ENCODE measurements at places on chromosomes 2 and 18.
A peak's percentile ranks its signal among the peaks of the same experiment; 100 is the strongest.

DNA sequence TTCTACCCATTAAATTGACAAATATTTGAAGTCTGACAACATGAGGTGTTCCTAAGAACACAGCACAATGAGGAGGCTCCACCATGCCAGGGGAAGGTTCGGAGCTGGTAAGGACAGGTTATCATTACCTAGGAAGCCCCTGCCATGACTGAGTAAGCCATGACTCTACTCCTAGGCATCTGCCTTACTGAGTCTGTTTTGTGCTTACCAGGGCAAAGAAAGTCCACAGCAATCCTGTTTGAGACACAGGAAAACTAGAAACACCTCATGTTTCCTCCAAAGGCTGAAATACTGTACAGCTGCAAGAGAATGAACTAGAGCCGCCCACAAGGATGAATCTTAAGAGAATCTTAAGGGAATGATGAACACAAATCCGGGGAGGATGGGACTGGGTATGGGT is 11.6 kb downstream of the TGFBRAP1 start:
- DNase-seq, result no peak

DNA sequence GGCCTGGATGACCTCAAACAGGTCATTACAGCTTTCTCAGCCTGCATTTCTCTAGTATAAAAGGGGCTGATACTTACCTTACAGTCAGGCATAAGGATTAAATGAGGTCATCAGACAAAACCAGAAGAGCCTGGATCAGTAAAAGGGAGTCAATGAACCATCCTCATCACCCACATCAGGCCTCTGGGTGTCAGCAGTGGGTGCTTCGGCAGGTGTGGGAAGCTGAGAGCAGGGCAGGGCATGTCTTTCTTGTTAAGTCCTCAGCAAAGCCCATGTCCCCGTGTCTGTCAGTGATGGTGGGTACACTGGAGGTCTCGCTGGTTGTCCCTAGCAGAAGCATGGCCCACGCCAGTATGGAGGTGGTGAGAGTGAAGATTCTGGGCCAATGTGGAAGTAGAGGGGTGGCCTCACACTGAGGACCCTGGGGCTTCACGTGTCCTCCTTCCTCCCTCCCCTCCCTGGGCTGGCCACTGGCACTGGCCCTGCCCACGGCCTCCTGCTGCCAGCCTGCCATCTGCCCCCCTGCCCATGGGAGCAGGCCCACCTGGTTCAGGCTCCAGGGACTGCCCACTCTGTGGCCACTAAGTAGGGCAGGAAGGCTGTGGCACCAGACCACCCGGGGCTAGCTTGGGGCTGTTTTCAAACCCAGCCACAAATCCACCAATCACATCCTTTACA is 4.4 kb downstream of the ADRA2B start:
- no peak for DNase-seq

GRCh38 chr2:139380051-139380450 is 599.9 kb upstream of the NXPH2 start:
- DNase-seq, result no peak

GRCh38 chr2:137182071-137182470 is 416.7 kb downstream of the THSD7B start:
- no peak for DNase-seq

DNA sequence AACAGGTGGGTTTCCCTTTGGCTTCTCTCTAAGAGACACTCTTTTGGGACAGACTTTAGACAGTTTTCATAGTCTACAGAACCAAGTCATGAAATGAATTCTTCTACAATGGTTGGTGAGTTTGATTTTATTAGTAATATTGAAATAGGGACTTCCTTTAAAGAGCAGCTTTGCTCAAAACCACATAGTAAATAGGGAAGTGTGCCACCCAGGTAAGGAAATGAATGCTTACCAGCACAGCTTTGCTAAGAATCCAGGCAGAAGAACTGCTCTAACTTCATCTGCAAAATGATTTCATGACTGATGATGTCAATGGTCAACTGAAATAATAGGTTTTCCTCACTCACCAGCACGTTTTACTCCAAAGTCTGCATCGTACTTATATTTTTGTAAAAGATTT is 89.2 kb downstream of the NYAP2 start:
- no peak for DNase-seq

GRCh38 chr2:224938651-224939182 is 103.6 kb downstream of the DOCK10 start:
- no peak for DNase-seq

- no peak for DNase-seq
These were observed 90.0 kb downstream of the SEPTIN10 start for GRCh38 chr2:109523536-109524361.

DNA sequence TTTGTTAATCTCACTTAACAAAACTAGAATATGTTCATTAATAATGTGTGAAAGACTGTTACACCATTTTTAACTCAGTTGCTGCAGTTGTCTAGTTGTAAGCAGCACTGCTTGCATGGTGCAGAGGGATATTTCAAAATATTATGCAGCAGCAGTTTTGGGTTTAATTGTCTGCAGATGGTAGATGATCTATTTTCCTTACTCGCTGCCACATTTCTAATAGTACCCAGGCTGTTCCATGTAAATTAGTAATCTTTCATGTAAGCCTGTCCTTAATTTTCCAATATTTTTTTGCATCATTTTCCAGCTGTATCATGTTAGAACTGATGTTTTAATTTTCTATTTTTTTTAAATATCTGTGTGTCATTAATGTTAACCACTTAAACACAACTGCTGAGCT is 488.1 kb upstream of the RAB12 start:
- no peak for DNase-seq

- DNase-seq, result no peak
These were observed 115.3 kb upstream of the STPG4 start for GRCh38 chr2:47270421-47270820.

DNA sequence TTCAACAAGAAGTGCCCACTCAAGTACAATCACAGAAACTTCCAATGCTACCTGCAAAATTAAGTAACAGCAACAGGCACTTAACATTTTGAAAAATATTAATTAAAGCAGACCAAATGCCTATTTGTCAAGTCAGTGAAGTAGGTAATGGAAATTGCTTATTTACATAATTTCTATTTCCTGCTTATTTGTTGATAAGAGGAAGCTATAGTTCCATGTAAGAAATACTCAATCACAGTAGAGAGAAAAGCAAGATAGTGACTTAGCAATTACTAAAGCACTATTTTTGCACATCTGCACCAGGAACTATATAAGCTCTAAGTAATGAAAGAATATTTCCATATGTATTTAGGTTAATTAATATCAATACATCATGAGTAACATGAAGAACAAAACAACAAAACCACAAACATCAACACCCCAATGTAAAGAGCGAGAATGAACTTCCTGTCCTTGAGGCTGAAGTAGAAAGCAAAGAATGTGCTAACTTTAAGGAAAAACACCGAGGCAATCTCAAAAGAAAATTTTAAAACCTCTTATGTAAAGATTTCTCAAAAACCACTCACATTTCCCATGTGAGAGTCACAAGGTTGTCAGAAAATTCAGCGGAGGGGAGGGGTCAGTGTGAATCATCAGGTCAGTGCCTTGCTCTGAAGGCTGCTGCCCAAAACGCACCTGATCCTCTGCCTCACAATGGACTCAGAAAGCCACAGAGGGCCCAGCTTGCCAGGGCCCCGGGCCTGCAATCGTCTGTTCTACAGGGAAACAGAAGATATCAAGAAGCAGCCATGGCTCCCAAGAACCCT is 12.5 kb downstream of the NPC1 start:
- DNase-seq, result no peak

DNA sequence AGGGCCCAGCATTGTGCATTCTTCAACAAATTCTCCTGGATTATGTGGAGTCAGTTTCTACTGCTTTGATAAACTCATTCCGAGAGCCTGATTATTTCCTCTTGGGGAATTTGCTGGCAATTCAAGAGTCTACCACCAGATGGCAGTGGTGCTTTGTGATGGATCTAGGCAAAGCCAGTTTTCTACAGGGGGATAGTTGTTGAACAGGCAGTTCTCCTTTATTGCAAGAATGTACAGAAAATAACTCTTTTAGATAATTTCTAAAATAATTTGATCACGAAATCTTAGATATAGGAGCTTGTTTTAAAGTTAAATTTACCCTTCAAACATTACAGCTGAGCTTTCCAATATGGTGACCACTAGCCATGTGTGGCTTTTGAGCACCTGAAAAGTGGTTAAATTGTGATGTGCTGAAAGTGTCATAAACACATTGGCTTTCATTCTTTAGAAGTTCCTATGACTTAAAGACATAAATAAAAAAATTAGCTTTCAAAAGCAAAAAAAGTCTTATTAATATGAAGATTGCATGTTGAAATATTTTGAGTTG is 66.7 kb upstream of the HAAO start:
- DNase-seq, result peak; percentile 67

DNA sequence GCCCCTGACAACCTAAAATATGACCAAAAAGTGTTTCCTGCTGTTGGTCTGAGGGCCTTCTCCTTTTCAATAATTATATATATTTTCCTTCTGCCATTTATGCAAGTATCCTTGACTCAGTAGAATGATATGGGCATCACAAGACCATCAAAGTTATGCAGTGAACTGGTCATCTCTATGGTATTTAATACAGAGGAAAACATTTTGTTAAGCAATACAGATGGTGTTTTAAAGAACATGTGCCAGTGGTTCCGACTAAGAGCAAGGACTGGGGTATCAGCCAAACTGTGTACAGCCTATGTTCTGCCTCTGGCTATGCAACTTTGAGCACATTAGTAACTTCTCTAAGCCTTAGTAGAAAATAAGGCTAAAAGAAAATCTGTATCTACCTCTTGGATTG is 179.0 kb downstream of the TRABD2A start:
- DNase-seq, result no peak

DNA sequence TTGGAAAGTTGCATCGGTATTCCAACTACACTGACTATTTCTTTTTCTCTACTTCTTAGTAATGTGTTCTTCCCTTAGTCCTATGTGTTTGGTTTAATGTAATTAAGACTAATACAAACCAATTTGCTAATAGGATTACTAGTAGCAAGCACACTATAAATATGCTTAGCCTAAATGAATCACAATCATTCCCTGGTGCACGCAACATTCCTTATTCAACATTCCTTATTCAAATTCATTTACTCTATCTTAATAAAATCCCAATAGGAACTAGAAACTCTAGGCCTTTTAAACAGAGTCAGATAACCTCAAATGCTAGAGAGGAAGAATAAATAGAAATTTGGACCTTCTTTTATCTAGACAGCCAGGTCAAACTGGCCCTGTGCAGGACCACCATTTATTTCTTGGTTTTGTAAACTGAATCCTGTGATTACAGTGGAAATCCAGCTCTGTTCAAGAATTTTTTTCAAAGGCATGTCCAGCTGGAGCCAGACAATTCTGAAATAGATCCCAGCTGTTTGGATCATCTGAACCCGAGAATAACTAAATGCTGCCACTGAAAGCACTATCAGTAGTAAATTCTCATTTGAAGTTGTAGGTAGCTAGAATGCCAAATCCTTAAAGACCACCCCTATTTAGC is 103.1 kb downstream of the PPP1R1C start:
- DNase-seq, result no peak

DNA sequence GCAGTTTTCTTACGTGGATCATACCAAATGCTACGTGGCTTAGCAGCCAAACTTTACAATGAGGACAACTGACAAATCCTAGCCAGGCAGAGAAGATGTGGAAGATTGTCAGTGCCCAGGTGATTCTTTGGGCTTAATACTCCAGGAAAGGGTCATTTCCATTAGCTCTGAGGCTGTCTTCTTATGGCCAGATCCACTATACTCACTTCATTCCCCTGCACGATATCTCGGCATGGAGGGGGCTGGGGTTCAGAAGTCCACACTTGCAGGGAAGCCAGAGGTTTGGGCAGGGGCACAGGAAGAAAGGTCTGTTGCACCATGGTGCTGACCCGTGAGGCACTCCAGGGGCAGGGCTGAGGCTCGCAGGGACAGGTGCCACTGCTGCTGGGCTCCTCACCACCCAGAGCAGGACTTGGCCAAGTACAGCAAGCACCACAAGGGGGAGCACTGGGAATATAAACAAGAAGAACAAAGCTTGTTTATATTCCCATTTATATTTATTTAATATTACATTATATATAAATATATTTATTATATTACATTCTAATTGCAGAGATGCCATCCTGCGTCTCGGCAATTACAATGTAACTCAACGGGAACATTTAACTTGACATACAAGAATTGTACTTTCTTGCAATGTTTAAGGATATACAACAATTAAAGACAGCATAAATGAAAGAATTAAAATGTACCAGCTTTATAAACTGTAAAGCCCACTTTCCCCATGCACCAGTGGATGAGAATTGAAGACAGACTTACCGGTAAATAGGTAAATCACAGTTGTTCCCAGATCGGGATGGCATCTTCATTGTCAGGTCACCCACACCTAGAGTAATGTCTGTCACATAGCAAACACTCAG is 27.2 kb downstream of the CLUL1 start:
- DNase-seq, result peak; percentile 29

DNA sequence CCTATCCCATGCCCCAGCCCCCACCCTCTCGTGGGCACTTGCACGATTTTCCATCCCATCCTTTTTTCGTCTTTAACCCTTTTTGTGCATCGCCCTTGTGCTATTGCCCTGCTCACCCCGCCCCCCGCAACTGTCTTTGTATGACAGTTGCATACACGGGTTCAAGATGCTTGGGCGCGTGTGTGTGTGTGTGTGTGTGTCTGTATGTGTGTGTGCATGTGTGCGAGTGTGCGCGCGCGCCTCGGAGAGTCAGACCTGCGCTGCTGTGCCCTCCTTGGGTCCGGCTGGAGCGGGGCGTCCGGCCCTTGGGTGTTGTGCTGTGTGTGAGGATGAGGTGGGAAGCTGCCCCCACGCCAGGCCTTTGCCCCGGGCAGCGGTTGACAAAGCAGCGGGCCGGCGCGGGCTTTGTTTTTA is 230.7 kb downstream of the HAUS1 start:
- DNase-seq, result no peak

GRCh38 chr2:212811036-212811805 is 272.6 kb upstream of the ERBB4 start:
- DNase-seq, result no peak
